Coronary artery (tissue), 2 donors: ENCODE measurements at places on chromosomes 5 and 9.

DNA sequence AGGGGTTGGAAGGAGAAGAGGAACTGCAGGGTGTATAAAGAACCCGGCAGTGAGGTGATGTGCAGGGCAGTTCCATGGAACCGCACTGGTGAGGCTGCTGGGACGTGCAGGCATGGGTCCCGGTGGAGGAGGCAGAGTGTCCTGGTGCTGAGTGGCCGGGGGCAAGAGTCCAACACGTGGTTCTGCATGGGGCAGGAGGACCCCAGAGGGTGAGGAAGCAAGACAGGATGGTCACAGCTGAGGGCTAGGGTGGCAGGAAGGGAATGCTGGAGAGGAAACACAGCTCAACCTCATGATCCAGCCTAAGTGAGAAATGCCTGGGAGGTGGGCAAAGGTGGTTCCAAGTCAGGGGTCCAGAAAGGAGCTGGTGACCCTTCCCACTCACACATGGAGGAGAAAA is 87.2 kb downstream of the S1PR3 start:
- DNase-seq, result no peak

DNA sequence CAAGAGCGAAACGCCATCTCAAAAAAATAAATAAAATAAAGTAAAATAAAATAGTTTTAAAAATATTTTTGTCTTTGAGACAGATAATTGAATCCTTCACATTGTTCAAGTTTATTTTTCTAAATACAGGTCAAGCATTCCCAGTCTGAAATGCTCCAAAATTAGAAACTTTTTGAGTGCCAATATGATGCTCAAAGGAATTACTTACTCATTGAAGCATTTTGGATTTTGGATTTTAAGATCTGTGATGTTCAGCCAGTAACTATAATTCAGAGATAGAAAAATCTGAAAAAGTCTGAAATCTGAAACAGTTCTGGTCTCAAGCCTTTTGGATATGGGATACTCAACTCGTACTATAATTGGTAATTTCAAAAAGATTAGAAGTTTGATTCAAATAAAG is 39.8 kb downstream of the RBM27 start:
- DNase-seq, result no peak

- no peak for DNase-seq
These were observed 15.9 kb downstream of the ABHD17B start for GRCh38 chr9:71895117-71895516.

- no peak for DNase-seq
These were observed 1.3 kb downstream of the GABBR2 start for GRCh38 chr9:98707166-98708102.

- DNase-seq, result no peak
These were observed 80.9 kb upstream of the IRX2 start for GRCh38 chr5:2832394-2832793.

DNA sequence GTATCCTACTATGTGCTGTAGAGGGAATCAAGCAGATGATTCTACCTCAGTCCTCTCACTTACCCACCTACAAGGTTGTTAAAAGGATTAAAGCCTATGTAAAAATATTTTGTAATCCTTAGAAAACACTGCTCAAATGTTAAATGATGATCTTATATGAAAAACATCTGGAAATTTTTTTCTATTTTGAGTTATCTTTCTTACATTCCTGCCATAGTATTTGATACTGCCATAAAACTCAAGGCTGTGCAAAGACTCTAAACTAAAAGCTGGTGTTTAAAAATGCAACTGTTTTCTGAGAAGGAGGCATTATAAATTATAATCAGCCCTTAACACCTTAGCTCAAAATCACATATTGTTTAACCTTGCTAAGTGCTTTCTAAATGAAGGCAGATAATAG is 474.2 kb downstream of the PRELID2 start:
- no peak for DNase-seq

DNA sequence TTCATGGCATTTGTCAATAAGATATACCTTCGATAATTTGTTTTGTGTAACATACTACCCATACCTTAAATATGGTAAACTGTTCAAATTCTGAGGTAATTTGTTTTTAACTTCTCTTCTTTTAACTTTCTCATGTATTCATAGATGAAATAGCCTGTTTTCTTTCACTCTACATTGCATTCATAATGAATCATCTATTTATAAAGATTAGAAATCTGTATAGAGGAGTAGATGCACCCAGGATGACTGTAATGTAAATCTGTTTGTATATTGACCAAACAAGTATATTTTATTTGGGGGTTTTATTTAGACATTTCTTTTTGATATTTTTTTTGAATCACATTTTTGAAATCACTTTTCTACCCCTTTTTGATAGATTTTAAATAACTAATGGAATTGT is 144.6 kb downstream of the CD180 start:
- DNase-seq, result no peak

DNA sequence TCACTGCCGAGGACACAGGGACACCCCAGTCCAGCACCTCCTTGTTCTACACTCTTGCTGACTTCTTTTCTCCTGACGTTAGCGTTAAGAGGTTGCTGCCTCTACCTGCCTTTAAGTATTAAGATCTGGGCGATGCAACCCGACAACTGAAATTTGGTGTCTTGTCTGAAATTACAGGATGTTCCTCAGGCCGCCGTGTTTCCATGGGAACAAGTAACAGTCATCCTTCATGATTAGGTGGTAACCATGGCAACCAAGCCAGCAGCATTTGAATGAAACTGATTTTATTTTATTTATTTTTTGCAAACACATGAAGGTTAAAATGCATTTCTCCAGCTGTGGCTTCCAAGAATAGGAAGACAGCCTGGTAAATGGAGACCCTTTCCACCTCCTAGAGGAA is 20.8 kb downstream of the DAB2IP start:
- no peak for DNase-seq

DNA sequence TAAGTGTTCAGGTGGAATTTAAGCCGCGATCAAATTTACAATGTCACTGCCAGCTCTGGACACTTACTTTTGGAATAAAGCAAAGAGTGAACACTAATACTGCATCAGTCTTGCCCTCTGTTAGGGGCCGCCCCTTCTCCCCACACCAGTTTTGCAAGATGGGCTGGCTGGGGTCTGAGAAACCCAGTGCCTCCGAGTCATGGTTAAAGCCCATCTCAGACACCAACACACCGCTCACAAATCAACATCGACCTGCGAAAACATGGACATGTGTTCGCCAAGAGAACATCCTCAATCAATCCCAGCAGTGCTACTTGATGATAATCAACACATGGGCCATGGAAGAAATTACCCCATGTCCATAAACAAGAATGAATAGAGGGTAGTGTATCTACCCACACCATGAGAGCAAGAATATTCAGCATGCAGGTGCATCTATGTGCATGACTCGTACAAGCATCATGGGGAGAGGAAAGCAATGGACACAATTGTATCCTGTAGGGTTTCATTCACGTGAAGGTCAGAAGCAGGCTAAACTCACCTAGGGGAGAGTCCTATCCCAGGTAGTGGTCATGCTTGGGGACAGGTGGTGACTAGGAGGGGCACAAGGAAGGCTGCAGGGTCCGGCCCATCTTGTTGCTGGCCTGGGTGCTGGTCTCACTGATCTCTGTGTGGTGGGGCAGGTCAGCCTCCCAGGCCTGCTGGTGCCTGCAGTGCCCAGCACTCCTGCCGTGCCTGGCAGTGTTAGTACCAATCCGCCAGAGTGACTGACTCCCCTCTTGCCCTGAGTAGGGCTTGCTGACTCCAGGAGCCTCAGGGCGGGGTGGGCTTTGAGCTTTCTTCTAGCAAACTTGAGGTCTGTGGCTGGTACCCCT is 5.0 kb downstream of the S1PR3 start:
- DNase-seq, result peak; percentile 64
